ENCODE measurements at places on chromosomes 3 and 15. TPM values are rescaled to one million over a fixed set of nuclear protein-coding genes. Genes with fewer than 3 reads are reported as not detected.

DNA sequence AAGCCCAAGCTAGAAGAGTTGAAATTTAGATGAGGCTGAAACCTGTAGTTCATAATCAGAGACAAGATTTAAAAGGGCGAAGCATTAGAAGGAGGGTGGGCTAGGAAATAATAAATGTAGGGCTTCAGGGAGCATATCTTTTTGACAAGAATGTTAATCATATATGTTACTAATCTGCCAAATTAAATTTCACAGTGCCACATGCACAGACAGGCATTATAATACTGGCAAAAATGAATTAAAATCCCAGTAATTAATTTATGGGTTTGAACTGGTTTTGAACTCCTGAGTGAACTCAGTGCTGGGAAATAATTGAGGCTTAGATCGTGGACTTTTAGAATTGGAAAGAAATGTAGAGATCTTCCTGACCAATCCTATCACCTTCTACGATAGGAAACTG, 383.5 kb upstream of the IL12A start:
- H3K36me3 ChIP-seq, result no peaks in the 10 kb centered on the region
- no peak overlapping the region for H3K27ac ChIP-seq
- no peak overlapping the region for H3K4me3 ChIP-seq
- no peaks in the 10 kb centered on the region for H3K4me1 ChIP-seq
- DNase-seq, result no peak

DNA sequence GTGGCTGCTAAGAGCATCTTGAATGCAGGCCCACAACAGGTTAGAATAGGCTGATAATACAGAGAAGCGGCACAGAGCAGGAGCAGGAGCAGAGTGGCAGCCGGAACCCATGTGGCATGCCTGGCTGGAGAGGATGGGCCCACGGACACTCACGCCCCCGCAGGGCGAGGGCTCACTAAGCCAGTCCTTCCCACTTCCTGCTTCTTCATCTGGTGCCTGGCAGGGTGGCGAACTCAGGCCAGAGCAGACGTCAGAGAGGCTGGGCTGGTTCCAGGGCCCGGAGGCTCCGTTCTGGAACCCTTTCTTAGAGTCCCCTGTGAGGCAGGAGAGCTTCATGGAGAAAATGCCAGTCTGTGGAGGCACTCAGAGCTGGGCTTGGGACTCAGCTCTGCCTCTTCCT, 195.1 kb downstream of the NTRK3 start:
- DNase-seq, result no peak
- no peak overlapping the region for H3K27ac ChIP-seq
- no peak overlapping the region for H3K4me3 ChIP-seq
- no peaks in the 10 kb centered on the region for H3K27me3 ChIP-seq
- H3K36me3 ChIP-seq, result no peaks in the 10 kb centered on the region

- no peaks in the 10 kb centered on the region for H3K4me1 ChIP-seq
- H3K27ac ChIP-seq, result no peak overlapping the region
- H3K4me3 ChIP-seq, result no peak overlapping the region
- H3K36me3 ChIP-seq, result no peaks in the 10 kb centered on the region
Observed at GRCh38 chr3:109257269-109257668, 59.0 kb downstream of the DPPA2 start.

- H3K36me3 ChIP-seq, result no peaks in the 10 kb centered on the region
- DNase-seq, result no peak
- no peak overlapping the region for H3K27ac ChIP-seq
- no peak overlapping the region for H3K4me3 ChIP-seq
- H3K4me1 ChIP-seq, result peaks cover 3% of the 10 kb centered on the region
- H3K27me3 ChIP-seq, result no peaks in the 10 kb centered on the region
Observed at GRCh38 chr3:55624238-55624637, 137.1 kb upstream of the WNT5A start.

- no peak overlapping the region for H3K4me3 ChIP-seq
- H3K4me1 ChIP-seq, result peaks cover 1% of the 10 kb centered on the region
- no peak overlapping the region for H3K27ac ChIP-seq
- no peaks in the 10 kb centered on the region for H3K36me3 ChIP-seq
- no peak for DNase-seq
Observed at GRCh38 chr15:49441356-49441755, 18.3 kb downstream of the FGF7 start.

GRCh38 chr3:47197287-47197686, 33.4 kb upstream of the SETD2 start:
- no peak overlapping the region for H3K27ac ChIP-seq
- no peaks in the 10 kb centered on the region for H3K27me3 ChIP-seq
- H3K4me1 ChIP-seq, result no peaks in the 10 kb centered on the region
- no peak overlapping the region for H3K4me3 ChIP-seq

DNA sequence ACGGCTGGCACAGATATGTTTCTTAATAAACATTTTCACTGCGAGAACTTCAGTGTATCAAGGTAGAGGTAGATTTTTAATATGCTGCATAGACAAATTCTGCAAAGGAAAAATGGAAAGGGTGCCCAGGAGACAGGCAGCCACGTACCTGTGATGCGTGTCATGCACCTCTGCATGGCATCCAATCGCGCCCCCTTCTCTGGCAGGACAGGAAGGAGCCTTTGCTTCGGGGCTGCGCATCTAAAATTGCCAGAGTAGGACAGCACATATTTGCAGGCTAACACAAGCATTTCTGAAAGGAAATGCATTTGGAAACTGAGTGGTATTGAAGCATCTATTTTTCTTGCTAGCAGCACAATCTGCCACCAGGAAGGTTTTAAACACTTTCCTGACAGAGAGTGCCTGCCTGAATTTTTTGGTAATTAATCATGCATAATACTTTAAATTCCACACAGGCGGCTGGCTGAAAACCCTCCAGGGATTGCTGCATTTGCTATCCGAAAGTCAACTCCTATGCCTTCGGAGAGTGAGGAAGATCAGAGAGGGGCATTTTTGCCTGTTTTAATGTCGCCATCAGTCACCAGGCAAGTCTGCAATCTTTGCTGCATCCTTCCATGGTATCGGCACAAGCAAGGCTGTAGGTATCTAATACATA, 165.1 kb upstream of the ATP10A start:
- H3K27me3 ChIP-seq, result no peaks in the 10 kb centered on the region
- H3K27ac ChIP-seq, result no peak overlapping the region
- no peak for DNase-seq
- H3K4me1 ChIP-seq, result no peaks in the 10 kb centered on the region

DNA sequence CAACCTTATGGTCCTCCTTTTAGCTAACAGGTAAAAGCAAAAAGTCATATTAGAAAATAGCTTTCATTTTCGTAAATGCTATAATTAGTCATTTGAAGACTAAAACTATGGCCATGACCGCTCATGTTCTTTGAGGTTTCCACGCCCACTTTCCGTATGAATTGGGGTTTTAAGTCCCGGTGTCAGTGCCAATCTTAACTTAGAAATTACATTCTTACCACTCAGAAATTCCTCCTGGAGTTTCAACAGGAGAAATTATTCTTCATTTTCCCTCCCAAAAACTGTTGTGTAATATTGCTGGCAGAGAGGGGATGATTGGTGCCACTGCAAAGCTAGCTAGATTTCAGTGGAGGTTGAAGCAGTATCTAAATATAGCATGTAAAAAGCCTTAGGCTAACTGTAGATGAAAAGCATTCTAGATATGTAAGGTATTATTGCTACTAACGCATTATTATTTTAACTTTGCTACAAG, 71.0 kb upstream of the MDFIC2 start:
- H3K4me3 ChIP-seq, result no peak overlapping the region
- no peaks in the 10 kb centered on the region for H3K27me3 ChIP-seq
- no peaks in the 10 kb centered on the region for H3K4me1 ChIP-seq
- DNase-seq, result no peak

DNA sequence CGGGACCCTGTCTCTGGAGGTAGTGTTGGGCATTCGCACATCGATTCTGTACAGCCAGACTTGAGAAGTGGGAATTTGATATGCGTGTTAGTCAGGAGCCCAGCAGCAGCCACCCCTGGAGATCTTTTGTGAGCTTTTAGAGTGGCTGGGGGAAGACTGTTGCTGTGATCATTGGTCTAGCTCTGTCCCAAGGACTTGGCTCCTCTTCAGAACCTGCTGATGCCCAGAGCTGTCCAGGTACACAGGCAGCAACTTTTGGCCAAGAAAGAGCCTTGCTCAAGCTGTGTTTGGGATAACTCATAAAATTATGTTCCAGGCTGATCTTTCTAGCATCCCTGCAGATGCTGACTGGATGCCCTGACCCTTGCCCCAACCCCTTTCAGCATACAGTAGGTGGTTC, 29.3 kb downstream of the LIMD1 start:
- no peak overlapping the region for H3K4me3 ChIP-seq
- peaks cover 16% of the 10 kb centered on the region for H3K36me3 ChIP-seq
- H3K27me3 ChIP-seq, result no peaks in the 10 kb centered on the region

GRCh38 chr15:76163457-76164295, 103.9 kb downstream of the TMEM266 start:
- no peak overlapping the region for H3K4me3 ChIP-seq
- peaks cover 6% of the 10 kb centered on the region for H3K27me3 ChIP-seq
- no peak overlapping the region for H3K27ac ChIP-seq
- H3K4me1 ChIP-seq, result no peaks in the 10 kb centered on the region
- no peaks in the 10 kb centered on the region for H3K36me3 ChIP-seq

GRCh38 chr3:46416125-46416810, 9.2 kb downstream of the CCRL2 start:
- no peaks in the 10 kb centered on the region for H3K36me3 ChIP-seq
- H3K27me3 ChIP-seq, result peaks cover 13% of the 10 kb centered on the region
- H3K4me3 ChIP-seq, result no peak overlapping the region
- DNase-seq, result no peak

DNA sequence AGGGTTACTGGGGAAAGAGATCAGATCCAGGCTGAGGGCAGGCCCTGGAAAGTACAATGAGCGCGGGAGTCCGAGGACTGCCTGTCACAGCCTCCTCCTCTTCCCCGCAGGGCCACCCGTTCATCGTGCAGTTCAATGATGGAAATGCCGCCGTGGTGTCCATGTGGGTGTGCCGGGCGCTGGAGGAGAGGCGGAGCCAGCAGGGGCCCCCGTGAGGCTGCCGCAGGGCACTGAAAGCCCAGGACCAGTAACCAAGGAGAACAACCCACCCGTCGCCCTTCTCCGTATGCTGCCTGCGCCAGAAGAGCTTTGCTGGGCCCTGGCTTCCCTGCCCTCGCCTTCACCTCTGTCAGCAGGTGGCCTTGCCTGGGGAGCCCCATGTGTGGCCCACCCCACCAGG, 18.8 kb upstream of the SKOR1 start:
- no peak overlapping the region for H3K27ac ChIP-seq
- no peak for DNase-seq
- H3K4me3 ChIP-seq, result no peak overlapping the region

The GOLGA6L7 gene
- not detected for total RNA-seq

The GUCA1C gene
- not detected for total RNA-seq

The PDHB gene
- 82.7 TPM for total RNA-seq

The SNTN gene
- not detected for total RNA-seq

Measured in activated T-helper 2 cell treated with anti-CD3 and anti-CD28 coated beads, Interferon-gamma antibody, Interleukin-2, Interleukin-4, amounts not matched to agents 10 μg/mL and 5 μg/mL and 100 μg/mL, durations not matched to agents 14 hours and 24 hours and 36 hours (primary cell).